ENCODE measurements at places on chromosomes 7 and 10.

DNA sequence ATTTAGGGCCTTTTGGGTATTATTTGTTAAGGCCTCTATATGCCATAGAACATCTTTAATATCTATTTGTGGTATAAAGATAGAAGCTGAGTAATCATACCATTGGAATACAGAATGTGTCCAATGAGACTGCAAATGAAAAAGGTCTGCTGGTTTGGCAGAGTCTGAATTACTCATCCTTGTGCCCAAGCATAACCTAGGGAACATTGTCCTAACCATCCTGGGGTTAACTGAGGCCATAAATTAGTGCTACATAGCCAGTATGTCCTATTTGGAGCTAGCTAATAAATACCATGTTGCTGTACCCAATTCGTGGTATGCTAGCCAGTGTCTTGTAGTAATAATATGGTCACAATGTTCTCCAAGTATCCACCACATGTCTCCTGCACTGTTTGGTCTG lies 117.1 kb downstream of the ANKRD26 start:
- DNase-seq, result no peak

DNA sequence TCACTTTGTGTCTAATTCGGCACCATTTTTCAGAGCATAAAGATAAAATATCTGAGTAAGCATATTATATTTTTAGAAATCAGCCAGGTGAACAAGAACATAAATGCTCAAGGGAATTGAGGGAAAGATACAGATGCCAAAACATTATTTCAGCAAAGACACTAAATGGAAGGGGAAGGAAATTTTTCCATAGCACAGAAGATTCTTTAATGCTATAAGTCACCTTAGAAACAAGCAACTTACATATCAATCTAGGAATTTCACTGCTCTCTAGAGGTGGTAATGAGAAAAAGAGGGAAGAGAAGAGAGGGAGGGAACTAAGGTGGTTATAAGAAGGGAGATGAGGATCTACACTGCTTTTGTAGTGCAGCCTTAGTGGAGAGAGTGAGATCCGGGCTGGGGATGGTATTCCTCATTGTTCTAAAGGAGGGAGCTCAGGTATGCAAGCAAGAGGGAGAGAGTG lies 20.4 kb downstream of the ZNF365 start:
- no peak for DNase-seq

DNA sequence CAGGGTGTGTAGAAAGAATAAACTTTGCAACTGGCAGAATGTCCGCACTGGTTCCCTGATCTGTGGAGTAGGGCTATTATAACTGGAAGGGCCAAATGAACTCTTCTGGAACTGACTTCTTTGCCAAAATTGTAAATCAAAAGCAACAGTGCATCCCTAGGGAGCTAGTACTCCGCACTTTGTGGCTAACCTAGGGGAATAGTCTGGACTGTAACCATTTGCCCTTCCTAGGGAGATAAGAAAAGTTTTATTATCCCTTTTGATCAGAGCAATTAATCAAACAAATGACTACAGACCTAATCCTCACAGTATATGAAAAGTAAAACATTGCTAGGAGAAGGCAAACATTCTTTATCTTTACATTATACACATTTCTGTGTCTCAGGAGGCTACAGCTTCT lies 45.5 kb upstream of the STEAP1B start:
- DNase-seq, result no peak

GRCh38 chr7:24883622-24884013 lies 96.4 kb downstream of the OSBPL3 start:
- no peak for DNase-seq

GRCh38 chr7:39353615-39354376 lies 212.4 kb upstream of the YAE1 start:
- DNase-seq, result peak; percentile 38

- DNase-seq, result no peak
These were observed 1.2 kb upstream of the HOXA2 start for GRCh38 chr7:27103489-27104226.

- no peak for DNase-seq
These were observed 68.3 kb downstream of the CREM start for GRCh38 chr10:35194906-35195305.

DNA sequence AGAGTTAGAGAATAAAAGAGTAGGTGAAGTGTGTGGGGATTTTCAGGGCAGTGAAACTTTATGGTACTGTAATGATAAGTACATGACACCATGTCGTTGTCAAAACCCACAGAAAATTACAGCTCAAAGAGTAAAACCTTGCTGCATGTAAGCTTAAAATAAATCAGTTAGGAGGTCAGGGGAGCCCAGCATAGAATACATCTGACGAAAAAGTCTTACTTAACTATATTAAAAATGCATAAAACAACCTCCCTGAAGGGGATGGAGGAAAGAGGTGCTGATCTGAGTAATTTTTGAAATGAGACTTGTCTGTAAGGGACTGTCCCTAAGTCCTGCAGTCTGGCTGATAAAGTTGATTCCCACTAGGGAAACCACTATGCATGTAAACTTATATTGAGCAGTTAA lies 49.8 kb upstream of the AKR1E2 start:
- no peak for DNase-seq

- no peak for DNase-seq
These were observed 69.1 kb downstream of the SHH start for GRCh38 chr7:155743177-155743576.

- DNase-seq, result no peak
These were observed 22.3 kb downstream of the MAP3K8 start for GRCh38 chr10:30456266-30456665.

DNA sequence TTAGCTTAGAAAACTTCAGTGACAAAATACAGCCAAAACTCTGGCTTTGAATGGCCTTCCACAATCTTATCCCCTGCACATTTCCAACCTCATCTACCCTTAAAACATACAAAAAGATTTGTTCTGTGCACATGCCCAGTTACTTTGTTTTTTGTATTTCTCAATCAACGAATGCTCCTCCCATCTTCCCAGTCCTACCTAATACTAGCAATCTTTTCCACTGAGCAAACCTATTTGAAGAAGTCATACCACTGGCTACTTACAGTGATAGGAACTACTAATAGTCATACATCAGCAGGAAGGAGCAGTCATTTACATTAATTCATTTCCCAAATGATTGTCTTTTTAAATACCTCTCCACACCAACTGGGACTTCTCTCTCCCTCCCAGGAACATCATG lies 2.5 kb downstream of the USP54 start:
- no peak for DNase-seq

- DNase-seq, result no peak
These were observed 106.5 kb upstream of the PRR15 start for GRCh38 chr7:29457141-29457561.

DNA sequence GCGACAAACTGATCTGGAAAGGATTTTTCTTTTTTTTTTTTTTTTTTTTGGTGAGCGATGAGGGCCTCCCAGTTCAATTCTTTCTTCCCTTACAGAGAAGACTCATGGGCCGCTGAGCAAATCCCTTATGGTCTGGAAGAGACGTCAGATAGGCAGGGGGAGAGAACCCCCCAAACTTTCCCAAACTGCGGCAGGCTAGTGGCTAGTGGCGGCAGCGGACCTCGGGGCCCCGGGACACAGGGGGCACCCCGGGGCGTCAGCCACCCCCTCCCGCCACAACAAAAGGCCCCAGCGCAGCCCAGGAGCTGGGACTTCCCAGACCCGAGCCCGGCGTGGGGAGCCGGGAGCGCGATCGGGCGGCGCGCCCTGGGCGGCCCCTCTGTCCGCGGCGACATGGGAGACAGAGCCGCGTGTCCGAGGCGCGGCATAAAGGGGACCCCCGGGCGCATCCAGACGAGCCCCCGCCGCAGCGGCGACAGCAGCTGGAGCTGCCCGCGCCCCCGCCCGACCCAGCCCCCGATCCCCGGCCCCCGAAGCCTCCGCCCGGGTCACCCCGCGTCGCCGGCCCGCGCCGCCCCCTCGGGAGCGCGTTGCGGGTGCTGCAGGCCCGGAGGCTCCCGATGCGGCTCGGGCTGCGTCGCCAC lies 755 bp downstream of the FAM171A1 start:
- DNase-seq, result peak; percentile 60

DNA sequence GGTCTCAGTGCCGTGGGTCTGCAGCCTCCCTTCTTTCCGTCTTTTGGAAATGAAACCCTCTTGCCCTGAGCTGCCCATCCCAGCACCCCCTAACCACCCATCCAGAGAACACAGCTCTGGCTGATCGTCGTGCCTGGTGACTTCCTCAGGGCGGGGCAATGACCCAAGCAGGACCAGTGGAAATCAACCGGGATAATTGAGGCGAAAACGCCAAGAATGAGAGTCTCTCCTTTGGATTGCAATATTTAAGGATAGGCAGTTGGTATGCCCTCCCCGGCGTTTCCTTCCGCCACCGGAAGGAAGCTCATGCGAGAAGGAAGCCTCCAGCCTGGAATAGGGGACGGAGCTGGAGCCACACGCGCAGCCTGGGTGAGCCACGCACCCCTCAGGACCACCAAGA lies 73.7 kb upstream of the PFKP start:
- no peak for DNase-seq

DNA sequence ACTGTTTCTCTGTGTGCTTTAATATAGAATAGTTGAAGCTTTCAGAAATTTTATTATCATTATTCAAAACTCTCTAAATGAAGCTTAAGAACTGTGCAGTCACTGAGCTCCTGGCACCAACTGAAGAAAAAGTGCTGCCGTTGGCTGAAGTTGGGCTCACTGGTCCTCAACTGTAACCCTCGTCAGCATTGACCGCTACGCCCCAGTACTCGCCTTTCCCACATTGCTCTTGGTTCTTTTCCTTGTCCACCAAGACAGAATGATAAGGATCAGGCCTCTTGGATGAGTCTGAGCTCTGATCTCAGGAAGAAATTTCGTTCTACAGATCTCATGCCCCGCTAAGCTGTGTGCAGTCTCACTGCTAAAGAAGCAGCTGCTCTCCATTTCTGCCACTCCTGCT lies 7.9 kb upstream of the TAF3 start:
- no peak for DNase-seq

GRCh38 chr7:45182856-45183710 lies 25.5 kb downstream of the RAMP3 start:
- no peak for DNase-seq

DNA sequence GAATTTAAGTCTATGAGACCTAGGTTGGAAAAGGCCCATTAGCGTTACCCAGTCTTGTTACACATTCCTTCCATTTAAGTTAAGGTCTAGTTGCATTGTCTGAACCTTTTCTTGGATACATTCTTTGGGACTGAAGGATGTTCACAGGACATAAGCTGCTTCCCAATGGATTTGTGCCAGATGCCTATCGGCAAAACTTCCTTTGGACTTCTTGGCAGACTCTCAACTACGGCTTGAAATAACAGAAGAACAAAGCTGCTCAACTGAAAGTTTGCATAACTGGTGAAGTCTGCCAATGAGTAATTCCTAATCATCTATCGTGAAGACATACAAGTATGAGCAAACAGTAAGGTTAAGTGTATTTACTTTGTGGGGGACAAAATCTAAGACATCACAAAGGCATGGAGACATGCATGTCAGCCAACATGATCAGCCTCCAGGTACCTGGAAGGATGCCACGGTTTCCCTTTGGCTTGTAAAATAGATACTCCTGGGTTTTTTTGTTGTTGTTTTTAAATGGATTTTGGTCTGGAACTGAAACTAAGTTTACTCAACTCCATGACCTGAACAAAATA lies 35.4 kb downstream of the MALSU1 start:
- peak; percentile 83 for DNase-seq

GRCh38 chr7:133534816-133535215 lies 281.9 kb downstream of the EXOC4 start:
- DNase-seq, result no peak

DNA sequence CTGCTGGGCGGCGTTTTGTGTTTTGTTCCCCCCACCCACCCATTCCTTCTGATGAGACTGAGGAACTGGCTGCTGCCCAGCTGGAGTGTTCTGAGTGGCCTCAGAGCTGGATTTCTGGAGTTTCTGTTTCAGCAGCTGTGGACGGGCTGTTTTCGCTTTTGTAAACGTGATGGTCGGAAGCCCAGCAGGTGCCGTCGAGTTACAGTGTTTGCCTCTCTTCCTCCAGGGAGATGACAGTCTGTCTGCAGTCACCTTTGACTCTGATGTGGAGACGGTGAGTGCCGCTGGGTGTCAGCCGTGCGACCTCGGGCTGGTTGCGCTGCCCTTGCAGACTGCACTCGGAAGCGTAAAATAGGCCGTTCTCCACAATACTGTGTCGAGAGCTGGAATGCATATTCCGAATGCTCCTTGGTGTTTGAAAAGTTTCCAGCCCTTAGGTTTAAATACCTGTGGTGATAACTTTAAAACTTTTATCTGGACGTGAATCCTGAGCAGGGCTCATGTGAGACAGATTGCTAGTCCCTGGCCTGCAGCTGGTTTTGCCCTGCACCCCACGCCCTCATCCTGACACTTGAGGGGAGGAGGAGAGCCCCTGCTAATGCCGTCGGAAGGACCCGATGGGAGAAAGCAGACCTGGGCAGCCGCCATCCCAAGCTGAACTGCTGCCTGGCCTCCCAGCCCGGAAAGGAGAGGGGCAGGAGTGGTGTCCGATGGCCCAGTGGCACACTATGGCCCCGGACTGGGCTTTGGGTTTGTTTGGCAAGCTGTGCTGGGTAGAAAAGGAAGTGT lies 8.3 kb downstream of the IQCE start:
- DNase-seq, result no peak

- no peak for DNase-seq
These were observed 139.6 kb downstream of the SND1 start for GRCh38 chr7:127791446-127792189.

DNA sequence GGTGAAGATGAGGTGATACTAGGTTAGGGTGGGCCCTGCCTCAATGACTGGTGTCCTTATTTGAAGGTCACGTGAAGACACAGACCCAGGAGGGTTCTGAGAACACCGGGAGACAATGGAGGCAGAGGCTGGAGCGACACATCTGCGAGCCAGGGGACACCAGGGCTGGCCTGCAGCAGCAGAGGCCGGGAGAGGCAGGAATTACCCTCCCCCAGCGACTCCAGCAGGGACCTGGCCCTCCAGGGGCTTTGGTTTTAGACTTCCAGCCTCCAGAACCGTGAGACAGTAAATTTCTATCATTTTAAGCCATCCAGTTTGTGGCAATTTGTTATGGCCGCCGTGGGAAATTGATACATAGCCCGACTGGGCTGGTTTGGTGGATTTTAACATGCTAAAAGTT lies 152.2 kb downstream of the DNAJB6 start:
- DNase-seq, result no peak

DNA sequence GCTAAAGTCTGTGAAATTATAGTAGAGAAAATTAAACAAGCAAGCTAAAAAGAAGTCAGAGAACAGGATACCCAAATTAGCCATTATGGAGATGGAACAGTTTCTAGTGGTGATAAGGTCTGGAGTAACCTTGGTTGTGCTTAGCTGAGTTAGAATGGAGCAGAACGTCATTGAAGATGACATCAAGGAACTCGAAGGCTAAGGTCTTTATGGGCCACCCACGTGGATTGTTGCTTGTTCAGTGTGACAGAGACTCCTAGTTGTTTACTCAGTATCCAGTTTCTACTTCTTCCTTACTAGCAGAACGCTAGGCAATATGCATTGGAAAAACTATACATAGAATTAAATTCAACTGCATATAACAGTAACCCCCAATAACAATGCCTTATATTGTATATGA lies 39.7 kb downstream of the AHCYL2 start:
- DNase-seq, result no peak

DNA sequence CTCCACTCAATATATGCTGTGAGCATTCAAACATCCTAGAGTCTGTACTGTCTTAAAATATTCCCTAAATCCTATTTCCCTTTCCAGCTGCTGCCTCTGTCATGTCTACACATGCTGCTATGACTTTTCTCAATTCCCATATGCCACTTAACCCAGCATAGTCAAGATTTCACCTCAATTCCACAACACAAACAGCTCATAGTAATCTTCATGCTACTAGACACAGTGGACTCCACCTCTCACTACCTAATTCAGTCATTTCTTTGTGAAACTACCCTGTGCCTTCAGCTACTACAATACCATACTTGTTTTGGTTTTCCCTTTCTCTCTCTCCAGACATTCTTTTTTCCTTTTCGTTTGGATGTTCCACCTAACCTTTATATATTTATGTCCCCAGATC lies 45.5 kb downstream of the GSAP start:
- no peak for DNase-seq

Data from urothelium cell line (cell line).